ENCODE measurements at places on chromosomes 11 and 22.

- DNase-seq: no peak
These were observed 5.2 kb upstream of the PTGDR2 start for GRCh38 chr11:60860943-60861342.

DNA sequence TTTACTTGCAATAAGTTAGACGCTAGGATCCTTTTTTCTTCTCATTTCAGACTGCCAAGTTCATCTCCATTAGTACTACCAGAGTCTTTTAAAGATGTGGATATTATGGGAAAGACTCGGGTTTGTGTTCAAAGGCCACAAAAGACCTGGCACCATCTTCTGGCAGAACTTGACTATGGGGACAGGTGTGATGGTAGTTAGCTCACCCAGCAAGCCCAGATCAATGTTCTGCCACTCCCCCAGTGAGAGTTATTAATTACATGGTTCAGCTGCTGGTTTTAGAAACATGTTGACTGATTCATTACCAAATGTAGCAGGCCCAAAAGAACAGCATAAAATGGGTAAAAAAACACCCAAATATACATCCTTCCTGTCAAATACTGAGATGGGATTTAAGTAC lies 333.5 kb upstream of the PITPNB start:
- no peak for DNase-seq

DNA sequence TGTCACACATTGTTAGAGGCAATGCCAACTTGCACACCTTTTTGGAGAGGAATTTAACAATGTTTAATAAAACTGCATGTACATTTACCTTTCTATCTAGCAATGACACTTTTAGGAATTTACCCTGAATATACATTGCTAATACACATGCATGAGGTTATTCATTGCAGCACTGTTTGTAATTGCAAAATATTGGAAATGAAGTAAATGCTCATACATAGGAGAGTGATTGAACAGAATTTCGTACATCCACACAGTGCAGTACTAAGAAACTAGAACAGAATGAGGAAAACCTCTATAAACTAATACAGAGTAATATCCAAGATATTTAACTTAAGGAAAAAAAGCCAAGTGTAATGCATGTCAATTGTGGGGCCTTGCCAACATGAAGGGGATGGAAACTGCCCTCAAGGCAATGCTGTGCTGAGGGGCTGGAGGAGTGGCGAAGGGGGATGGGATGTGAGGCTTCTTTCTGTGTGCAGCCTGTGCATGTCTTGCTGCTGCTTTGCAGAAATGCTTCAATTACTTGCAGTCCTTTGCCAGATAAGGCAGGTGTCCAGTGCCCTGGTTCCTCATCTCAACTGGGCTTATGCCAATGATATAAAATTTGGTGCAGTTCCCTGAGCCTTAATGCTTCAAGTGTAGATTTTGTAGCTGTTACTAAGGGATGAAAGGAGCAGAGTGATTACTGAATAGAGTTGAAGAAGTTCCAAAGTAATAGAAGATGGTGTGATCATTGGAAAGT lies 96.1 kb downstream of the GRIA4 start:
- no peak for DNase-seq

DNA sequence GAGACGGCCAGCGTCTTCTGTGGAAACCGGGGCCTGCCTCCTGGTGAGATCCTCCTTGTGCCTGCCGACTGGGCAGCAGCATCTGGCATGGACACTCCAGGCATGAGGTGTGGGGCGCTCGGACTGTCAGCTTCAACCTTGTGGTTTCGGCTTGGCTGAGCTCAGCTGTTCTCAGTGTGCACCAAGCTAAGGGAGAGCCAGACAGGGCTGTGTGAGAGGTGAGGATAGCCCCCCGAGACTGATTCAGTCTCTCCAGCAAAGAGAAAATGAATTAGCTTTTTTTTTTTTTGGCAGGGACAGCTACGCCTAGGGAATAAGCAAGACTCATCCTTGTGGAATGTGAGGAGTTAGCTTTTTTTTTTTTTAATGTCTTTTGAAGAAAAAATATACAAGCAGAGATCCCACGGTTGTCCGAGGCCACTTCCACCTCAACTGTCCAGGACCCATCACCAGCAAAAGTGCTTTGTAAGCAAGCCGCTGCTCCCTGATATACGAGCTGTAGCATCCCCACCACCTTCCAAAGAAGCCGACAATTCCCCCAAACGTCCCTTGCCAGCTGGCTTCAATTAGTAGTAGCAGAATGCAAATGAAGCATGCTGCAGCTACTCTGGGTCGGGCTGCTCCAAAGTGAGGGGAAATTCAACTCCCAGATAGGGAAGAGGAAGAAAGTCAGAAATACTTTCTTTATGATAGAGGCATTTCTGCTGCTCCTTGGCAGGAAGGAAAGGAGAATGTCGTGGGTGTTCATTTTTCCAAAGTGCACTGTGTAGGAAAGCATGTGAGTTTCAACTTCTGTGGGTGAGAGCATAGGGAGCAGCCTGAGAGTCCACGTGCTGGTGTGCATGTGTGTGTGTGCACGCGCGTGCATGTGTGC lies 9.7 kb upstream of the THY1 start:
- DNase-seq: no peak

DNA sequence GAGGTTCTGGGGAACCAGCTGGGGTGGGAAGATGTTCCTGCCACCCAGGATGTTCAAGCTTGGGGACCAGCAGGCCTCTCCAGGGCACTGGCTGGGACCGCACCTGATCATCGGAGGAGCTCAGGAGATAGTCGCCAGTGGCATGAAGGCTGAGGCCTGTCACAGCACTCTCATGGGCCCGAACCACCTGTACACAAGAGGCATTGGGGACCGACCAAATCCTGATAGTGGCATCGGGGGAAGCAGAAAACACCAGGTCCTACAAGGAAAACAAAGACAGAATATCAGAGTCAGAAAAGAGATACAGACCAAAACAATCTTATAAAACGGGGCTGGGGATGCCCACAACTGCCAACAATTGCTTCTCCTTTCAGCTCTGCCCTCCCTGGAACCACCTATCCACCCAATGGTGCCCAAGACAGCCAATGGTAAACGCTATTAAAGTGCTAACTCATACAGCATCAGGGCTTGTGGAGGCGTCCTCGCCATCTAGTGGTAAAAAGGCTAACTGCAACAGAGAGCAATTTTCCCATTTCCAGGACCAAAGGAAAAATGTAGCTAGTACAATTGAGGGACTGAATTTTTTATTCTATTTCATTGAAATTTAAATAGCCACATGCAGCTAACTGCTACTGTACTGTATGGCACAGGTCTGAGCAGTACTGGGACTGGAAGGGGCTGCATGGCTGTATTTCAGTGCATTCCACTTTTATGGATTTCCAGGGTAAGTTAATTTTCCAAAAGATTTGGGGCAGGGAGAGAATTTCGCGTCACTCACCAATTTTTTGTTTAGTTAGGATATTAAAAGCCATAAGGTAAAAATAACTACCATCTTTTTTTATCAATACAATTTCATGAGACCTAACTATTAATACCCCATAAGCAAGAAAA lies 7.1 kb downstream of the PRPF19 start:
- DNase-seq: no peak

GRCh38 chr11:62608776-62609175 lies 3.8 kb downstream of the EML3 start:
- no peak for DNase-seq

DNA sequence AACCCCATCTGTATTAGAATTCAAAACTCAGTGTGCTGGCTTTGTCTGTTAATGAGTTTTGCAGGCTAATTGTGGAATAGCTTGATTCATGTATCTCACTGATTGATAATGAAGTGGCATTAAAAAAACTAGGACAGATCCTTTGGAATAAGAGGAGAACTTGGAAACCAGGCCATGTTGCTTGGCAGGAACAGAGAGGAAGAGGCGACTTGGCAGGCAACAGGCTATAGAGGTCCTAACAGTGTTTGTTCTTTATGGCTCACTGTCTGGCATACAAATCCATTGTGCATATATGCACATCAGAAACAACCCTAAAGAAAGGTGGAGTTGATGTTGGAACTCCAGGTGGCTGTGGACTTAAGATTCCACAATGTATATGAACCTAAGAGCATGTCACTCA lies 17.4 kb upstream of the OR9I1 start:
- DNase-seq: no peak

DNA sequence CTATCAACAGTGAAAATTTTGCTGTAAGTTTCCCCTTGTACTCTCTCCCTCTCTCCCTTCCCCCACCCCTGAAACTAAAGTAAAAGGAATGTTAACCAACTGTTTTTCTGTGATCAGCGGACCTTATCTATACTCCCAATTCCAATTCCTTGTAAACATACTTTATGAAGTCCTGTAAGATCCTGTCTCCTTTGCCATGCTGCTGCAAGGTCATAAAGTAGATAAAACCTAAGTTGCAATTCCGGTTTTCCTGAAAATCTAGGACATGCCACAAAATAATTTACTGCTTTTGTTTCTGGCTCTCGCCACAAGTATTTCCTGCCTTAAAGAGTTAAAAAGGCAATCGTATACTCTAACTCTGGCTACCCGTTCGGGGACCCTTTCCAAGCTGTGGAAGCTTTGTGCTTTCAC lies 1469.0 kb downstream of the LRRC4C start:
- DNase-seq: no peak

- no peak for DNase-seq
These were observed 14.0 kb downstream of the IGLL1 start for GRCh38 chr22:23565915-23566704.

- DNase-seq: no peak
These were observed 983 bp downstream of the NARS2 start for GRCh38 chr11:78573681-78574080.

DNA sequence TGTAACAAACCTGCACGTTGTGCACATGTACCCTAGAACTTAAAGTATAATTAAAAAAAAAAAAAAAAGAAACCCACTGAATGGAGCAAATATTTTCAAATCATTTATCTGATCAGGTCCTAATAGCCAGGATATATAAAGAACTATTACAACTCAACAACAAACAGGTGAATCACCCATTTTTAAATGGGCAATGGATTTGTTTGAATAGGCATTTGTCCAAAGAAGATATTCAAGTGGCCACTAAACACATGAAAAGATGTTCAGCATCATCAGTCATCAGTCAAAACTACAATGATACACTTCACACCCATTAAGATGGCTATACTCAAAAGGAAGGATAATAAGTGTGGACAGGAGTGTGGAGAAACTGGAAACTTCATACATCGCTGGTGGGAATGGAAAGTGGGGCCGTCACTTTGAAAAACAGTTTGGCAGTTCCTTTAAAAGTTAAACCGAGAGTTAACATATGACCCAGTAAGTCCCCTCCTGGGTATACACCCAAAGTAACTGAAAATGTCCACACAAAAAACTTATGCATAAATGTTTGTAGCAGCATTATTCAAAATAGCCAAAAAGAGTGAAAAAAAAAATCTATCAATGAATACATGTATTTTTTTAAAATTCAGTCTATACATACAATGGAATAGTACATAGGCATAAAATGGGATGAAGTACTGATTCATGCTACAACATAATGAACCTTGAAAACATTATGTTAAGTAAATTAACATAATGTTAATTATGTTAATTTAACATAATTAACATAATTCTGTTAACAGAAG lies 53.1 kb downstream of the ARRB1 start:
- DNase-seq: no peak

- DNase-seq: no peak
These were observed 102.1 kb downstream of the GRAMD1B start for GRCh38 chr11:123532131-123532530.

GRCh38 chr11:122628810-122629555 lies 26.5 kb upstream of the UBASH3B start:
- DNase-seq: peak; percentile 65

GRCh38 chr11:55172734-55173415 lies 89.1 kb upstream of the TRIM48 start:
- DNase-seq: no peak

- no peak for DNase-seq
These were observed 78.4 kb downstream of the HSD17B12 start for GRCh38 chr11:43758927-43759326.

GRCh38 chr22:35357883-35358621 lies 22.8 kb upstream of the HMOX1 start:
- DNase-seq: no peak

GRCh38 chr22:48489551-48490499 lies 1337.8 kb downstream of the BRD1 start:
- DNase-seq: no peak

DNA sequence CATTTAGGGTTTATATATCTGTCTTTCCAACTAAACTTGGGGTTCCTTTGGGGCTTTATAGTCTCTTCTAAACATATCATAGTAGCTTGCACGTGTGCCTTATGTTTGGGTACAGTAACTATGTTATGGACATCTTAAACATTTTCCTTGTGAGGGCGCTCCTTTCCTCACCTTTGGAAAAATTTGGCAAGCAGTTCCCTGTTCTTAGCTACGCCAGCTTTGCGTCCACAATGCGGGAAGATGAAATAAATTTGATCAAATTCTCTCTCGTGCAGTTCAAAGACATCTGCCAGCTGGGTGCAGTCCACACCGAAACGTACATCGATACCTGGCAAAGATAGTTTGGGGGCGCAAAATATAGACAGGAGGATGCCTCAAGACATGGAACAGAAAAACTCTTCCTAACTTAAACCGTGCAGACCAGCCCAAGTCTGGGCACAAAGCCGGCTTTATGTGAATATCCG lies 548 bp downstream of the FDXACB1 start:
- no peak for DNase-seq

- DNase-seq: no peak
These were observed 26.2 kb downstream of the TBC1D22A start for GRCh38 chr22:46788441-46789172.

GRCh38 chr11:59000003-59000402 lies 60.7 kb downstream of the GLYATL1 start:
- DNase-seq: no peak

DNA sequence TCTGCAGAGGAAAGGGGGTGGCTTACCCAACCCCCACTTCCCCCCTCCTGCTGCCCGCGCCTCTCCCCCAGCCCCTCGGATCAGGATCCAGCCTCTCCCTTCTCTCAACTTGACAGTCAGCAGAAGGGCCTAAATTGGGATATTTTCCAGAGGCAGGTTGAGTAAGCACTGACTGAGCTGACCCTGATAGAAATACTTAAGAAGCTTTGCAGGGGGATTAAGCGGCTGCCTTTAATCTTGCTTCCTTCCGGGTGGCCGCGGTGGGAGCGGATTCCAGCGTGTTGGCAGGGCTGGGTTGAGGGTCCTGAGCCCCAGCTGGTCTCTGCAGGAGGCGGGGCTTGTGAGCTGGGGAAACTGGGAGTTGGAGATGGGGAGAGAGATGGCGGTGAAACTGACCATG lies 445.2 kb downstream of the NTM start:
- DNase-seq: no peak

DNA sequence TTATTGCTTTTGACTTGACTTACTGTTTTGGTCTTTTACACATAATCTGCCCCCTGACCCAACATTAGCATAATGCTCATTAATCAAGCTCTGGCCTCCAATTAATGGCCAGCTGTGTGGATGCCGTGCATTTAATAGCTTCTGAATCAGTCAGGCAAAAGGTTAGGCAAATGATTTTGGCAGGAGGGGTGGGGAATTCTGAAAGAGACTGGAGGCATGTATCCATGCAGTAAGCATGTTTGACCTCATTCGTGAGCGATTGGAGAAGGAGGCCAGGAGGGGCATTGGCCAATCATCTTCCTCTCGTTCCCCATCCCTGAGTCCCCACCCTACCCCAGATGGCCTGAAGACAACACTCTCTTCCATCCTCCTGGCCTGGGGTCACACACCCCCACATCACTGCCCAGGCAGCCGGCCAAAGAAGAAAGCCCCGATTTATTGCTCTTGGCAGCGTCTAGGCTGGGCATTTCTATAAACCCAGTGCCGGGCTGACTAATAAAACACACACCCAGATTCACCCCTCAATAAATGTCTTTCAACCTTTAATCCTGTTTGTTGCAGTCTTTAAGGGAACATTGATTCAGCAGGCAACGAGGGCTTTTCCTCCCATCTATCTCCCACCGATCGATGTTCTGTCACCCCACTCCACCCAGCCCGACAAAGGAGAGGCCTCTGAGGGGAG lies 150.0 kb downstream of the OPCML start:
- DNase-seq: no peak

- no peak for DNase-seq
These were observed 40.7 kb downstream of the ZNF202 start for GRCh38 chr11:123700772-123701171.

All from stimulated activated CD4-positive, alpha-beta T cell treated with anti-CD3 and anti-CD28 coated beads, TNF-alpha, amount 100 ng/mL, for 24 hours (primary cell).